ENCODE measurements at places on chromosomes 3 and 15. TPM values are rescaled to one million over a fixed set of nuclear protein-coding genes. Genes with fewer than 3 reads are reported as not detected.

The CFAP100 gene
- not detected for total RNA-seq

GRCh38 chr3:59374818-59375211, 325.0 kb upstream of the CFAP20DC start:
- DNase-seq = no peak

DNA sequence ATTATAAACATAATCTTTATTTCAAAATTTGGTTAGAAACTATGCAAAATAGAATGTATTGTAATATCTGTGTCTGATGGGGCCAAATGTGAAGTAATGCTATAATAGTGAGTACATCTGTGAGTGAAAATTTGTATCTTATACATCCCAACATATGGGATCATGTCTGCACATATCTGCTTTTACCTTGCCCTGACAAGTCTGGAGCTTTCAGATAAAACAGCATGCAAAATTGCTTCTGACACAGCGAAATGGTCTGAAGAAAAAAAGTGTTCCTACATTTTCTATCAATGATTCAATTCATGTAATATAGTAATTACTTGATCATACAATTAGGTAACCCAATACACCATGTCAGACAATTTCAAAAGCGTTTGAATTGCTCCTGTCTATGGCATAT, 58.1 kb upstream of the P3H2 start:
- no peak for DNase-seq

DNA sequence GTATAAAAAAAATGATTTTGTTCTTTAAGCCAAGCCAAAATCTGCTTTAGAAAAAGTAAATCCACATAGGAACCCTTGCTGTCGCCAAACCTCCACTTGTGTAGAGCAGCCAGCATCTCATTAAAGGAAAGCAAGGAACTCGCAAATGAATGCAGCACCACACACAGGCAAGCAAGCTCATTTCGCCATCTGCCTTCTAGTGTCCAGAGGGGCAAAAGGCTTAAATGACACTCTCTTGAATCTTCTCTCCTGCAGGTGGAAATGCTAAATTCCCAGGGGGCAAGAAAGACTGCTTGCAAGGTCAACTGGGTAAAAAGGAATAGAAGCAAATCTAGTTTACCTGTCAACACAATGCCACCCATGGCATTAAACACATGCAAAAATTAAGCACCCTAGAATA, 2.4 kb downstream of the MB21D2 start:
- no peak for DNase-seq

GRCh38 chr3:135271177-135272025, 476.3 kb downstream of the EPHB1 start:
- DNase-seq = no peak

The HYAL1 gene
- 87.6 TPM for total RNA-seq

DNA sequence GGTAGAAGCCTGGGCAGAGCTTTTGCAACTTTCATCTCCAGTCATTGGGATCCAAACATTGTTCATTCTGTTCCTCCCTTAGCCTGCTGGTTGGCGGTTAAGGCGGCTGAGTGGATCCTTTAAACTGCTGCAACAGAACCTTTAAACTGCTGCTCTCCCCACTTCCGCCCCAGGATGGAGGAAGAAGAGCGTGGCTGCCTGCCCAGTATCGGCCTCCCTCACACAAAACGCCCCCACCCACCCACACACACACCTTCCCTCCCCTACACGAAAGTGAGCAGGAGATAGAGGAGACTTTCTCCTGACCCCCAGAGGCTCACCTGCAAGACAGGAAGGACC, 460 bp upstream of the ZMAT3 start:
- DNase-seq = peak; percentile 34

GRCh38 chr3:194931865-194932264, 246.2 kb downstream of the FAM43A start:
- DNase-seq = no peak

The ACTR8 gene
- total RNA-seq = 9.9 TPM

The OCA2 gene
- 0.56 TPM for total RNA-seq
